Spleen (tissue), 13 donors: ENCODE measurements at places on chromosomes 12 and 14.

- no peak overlapping the region for H3K4me3 ChIP-seq
- H3K27me3 ChIP-seq = no peaks in the 10 kb centered on the region
- no peak overlapping the region for H3K27ac ChIP-seq
Measured at GRCh38 chr12:119423285-119423684, 88.8 kb downstream of the CCDC60 start.

- peak overlapping the region; percentile 85 for H3K27ac ChIP-seq
- no peaks in the 10 kb centered on the region for H3K36me3 ChIP-seq
- H3K27me3 ChIP-seq = no peaks in the 10 kb centered on the region
- peaks cover 48% of the 10 kb centered on the region for H3K4me1 ChIP-seq
- no peak for DNase-seq
Measured at GRCh38 chr12:12007001-12007712, 63.6 kb upstream of the BCL2L14 start.

DNA sequence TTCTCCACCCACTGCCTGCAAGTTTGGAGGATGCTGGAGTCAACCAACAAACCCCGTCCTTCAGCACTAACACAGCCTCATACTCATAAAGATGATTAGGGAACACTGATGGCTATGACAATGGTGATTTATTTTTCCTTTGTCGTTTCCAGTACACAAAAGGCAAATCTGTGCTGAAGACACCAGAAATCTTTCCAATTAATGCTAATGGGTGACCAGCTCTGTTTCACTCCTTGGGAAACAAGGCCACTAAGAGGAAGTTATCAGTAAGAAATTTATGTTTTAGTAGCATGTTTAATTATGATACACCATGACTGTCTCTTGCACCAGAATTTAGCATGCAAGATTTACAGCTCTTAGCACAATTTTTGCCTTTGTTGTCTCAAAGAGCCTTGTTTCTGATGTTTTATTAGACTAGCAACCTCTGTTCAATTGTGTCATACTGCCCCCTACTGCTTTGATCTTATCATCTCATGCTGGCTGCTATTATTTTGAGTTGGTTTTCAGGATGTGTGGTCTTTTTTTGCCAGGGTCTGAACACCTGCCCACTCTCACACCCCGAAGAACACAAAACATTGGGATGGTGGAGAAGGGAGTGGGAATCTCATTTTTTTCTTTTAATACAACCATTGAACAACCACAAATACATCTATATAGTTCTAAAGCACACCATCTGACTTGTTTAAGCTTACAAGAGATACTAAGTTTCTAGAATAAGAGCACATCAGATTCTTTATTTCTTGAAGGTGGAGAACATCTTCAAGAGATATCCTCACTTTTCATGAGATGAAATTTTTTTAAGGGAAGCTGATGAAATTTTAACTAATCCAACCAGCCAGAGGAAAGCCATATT is 160.9 kb downstream of the SPTSSA start:
- no peaks in the 10 kb centered on the region for H3K36me3 ChIP-seq
- H3K4me1 ChIP-seq = no peaks in the 10 kb centered on the region
- no peak for DNase-seq
- H3K4me3 ChIP-seq = no peak overlapping the region
- no peak overlapping the region for H3K27ac ChIP-seq

GRCh38 chr14:68284333-68284732 is 464.8 kb downstream of the RAD51B start:
- H3K27me3 ChIP-seq = no peaks in the 10 kb centered on the region
- no peak overlapping the region for H3K4me3 ChIP-seq
- peak overlapping the region; percentile 89 for H3K27ac ChIP-seq

GRCh38 chr12:65659681-65660080 is 164.6 kb upstream of the HMGA2 start:
- H3K36me3 ChIP-seq = no peaks in the 10 kb centered on the region
- no peak overlapping the region for H3K4me3 ChIP-seq
- no peak for DNase-seq
- H3K4me1 ChIP-seq = no peaks in the 10 kb centered on the region

GRCh38 chr12:71626098-71626497 is 37.5 kb downstream of the ZFC3H1 start:
- H3K4me1 ChIP-seq = peaks cover 12% of the 10 kb centered on the region
- no peak for DNase-seq

DNA sequence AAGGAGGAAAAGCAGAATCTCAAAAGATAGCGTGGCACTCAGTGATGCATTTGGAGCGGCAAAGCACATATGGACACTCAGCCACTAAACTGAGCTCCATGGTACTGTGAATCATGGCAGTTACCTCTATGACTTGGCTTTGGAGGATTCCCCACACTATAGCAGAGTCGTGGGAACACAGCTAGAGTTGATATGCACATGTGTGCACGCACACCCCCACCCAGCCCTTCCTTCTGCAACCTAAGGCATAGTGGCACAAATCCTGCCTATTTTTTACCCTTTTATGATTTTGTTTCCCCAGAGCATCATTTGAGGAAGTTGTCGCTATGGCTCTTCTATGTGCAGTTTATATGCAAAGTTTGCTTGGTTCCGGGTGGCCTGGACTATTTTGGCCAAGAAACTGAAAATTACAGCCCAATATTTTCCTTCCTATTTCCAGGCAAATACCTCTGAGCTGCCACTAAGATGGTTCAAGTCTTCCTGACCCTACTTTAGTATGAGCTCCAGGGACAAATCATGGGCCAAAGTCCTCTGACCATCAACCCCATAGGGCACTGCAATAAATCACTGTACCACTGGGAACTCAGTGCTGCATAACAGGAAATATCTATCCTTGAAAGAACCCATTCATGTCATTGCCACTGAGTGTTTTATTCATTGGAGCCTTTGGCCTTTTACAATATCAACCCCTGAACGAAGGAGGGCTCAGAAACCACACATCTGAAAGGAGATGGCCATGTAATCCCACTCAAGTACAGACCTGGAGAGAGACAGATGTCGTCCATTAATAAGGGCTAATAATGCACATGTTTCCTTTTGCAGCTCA is 177.5 kb downstream of the EGLN3 start:
- no peaks in the 10 kb centered on the region for H3K4me1 ChIP-seq
- no peaks in the 10 kb centered on the region for H3K36me3 ChIP-seq
- H3K27ac ChIP-seq = no peak overlapping the region
- no peak for DNase-seq

DNA sequence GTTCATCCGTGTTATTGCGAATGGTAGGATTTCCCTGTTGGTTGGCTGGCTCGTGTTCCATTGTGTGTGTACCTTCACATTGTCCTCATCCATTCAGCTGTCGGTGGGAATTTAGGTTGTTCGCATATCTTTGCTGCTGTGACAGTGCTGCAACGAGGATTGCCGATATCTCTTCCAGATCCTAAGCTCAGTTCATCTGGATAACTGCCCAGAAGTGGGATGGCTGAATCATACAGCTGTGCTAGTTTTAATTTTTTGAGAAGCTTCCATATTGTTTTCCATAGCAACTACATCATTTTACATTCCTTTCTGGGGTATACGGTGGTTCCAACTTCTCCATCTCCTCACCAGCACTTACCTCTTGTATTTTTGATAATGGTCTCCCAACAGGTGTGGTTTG is 292.8 kb upstream of the SFSWAP start:
- no peak overlapping the region for H3K27ac ChIP-seq
- no peaks in the 10 kb centered on the region for H3K36me3 ChIP-seq
- H3K27me3 ChIP-seq = no peaks in the 10 kb centered on the region
